ENCODE measurements at places on chromosomes 3 and 15.
A peak's percentile ranks its signal among the peaks of the same experiment; 100 is the strongest.

DNA sequence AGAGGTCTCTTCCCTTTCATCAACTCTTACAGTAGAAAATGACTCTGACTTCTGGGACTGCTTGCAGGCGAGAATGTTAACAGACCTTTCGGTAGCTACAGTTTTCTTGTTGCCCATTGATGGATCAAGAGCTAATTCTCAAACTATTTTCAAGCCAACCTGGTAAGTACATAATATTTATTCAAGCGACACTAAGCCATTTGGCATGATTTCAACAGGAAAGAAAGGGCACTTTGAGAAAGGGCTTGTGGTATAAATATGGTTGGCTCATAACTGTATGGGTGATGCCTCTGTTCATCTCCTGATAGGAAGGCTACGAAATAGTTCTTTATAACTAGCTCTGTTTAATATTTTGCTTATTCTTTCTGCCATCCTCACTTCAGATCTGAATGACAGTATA lies 196.2 kb upstream of the CNTN4 start:
- H3K36me3 ChIP-seq = no peaks in the 10 kb centered on the region
- DNase-seq = no peak
- H3K4me1 ChIP-seq = no peaks in the 10 kb centered on the region
- no peak overlapping the region for H3K4me3 ChIP-seq
- no peaks in the 10 kb centered on the region for H3K27me3 ChIP-seq

DNA sequence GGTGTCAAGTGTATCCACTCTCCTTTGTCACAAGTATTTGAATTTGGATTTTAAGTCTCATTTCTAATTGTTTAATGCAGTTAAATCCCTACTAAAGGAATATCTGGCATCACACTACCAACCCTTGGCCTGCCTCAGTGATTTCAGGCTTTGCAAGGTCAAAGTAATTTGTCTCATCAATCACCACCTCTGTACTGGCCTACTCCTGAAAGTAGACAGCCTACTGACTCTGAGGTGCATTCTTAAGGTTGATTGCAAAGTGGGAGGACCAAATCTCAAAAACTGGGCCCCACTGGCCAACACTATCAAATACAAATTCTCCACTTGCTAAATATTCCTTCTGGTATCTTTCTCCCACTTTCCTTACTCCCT lies 851 bp upstream of the TEX55 start:
- H3K4me1 ChIP-seq = no peaks in the 10 kb centered on the region
- no peaks in the 10 kb centered on the region for H3K36me3 ChIP-seq
- no peak overlapping the region for H3K4me3 ChIP-seq
- no peak for DNase-seq

- DNase-seq = no peak
- no peak overlapping the region for H3K4me3 ChIP-seq
- no peak overlapping the region for H3K27ac ChIP-seq
- H3K4me1 ChIP-seq = peaks cover 13% of the 10 kb centered on the region
- H3K27me3 ChIP-seq = peaks cover 42% of the 10 kb centered on the region
- H3K36me3 ChIP-seq = peaks cover 7% of the 10 kb centered on the region
These were observed 27.2 kb downstream of the SPINK8 start for GRCh38 chr3:48306290-48306689.

- H3K4me3 ChIP-seq = peak overlapping the region; percentile 49
- peak overlapping the region; percentile 31 for H3K27ac ChIP-seq
- no peaks in the 10 kb centered on the region for H3K27me3 ChIP-seq
- H3K36me3 ChIP-seq = peaks cover 3% of the 10 kb centered on the region
These were observed 3.7 kb downstream of the TLR9 start for GRCh38 chr3:52221563-52222318.

DNA sequence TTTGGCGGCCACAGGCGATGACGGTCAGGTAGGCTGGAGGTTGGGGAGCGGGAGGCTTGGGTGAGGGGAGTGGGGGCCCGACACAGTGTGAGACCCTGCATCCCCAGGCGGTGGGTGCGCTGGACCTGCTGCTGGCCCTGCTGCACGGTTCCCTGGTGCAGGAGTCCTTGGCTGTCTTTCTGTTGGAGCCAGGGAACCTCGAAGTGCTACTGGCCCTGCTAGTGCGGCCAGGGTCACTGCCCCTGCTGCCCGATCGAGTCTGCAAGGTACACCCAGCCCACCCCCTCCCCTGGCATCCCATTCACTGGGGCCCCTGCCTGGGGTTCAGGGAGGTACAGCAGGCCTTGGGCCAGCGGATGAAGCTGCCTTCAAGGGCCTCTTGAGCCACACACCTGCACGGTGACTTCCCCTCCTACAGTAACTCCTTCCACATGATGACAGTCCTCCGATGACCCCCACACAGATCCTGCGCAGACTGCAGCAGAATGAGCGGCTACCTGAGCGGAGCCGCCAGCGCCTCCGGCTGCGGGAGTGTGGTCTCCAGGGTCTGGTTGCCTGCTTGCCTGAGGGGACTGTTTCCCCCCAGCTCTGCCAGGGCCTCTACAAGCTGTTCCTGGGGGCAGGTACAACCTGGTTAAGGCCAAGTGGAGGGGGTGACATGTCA lies 19.5 kb downstream of the NBEAL2 start:
- H3K4me3 ChIP-seq = no peak overlapping the region
- peaks cover 6% of the 10 kb centered on the region for H3K4me1 ChIP-seq
- H3K27ac ChIP-seq = no peak overlapping the region
- no peak for DNase-seq

- H3K4me3 ChIP-seq = no peak overlapping the region
- H3K4me1 ChIP-seq = no peaks in the 10 kb centered on the region
- no peak for DNase-seq
- H3K27me3 ChIP-seq = no peaks in the 10 kb centered on the region
- H3K27ac ChIP-seq = no peak overlapping the region
- no peaks in the 10 kb centered on the region for H3K36me3 ChIP-seq
These were observed 53.6 kb upstream of the THRB start for GRCh38 chr3:24548278-24548677.

Data from activated T-helper 2 cell treated with anti-CD3 and anti-CD28 coated beads, Interferon-gamma antibody, Interleukin-2, Interleukin-4, amounts not matched to agents 10 μg/mL and 5 μg/mL and 100 μg/mL, durations not matched to agents 14 hours and 24 hours and 36 hours (primary cell).